ENCODE measurements at places on chromosomes 3 and 15. TPM values are rescaled to one million over a fixed set of nuclear protein-coding genes. Genes with fewer than 3 reads are reported as not detected.

Gene TXNRD3
- 10.3 TPM for total RNA-seq

Gene PROS1
- 48.8 TPM for total RNA-seq

Gene NR2E3
- 0.77 TPM for total RNA-seq

Gene SNX22
- 0.17 TPM for total RNA-seq

Gene SCAMP5
- total RNA-seq = 0.50 TPM

Gene TGM5
- not detected for total RNA-seq

Gene GRM2
- under 0.01 TPM for total RNA-seq

Gene ENTPD3
- total RNA-seq = under 0.01 TPM

Gene TGFBR2
- total RNA-seq = 86.5 TPM

- no peaks in the 10 kb centered on the region for H3K27me3 ChIP-seq
- H3K36me3 ChIP-seq = no peaks in the 10 kb centered on the region
- H3K4me3 ChIP-seq = no peak overlapping the region
- no peak overlapping the region for H3K27ac ChIP-seq
Observed at GRCh38 chr3:151580591-151580990, 119.7 kb upstream of the IGSF10 start.

DNA sequence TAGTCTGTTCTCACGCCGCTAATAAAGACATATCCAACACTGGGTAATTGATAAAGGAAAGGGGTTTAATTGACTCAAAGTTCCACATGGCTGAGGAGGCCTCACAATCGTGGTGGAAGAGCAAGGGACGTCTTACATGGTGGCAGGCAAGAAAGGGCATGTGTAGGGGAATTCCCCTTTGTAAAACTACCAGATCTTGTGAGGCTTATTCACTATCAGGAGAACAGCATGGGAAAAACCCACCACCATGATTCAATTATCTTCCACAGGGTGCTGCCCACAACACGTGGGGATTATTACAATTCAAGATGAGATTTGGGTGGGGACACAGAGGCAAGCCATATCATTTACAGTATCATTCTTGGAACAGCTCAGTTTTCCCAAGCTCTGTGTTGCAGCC is 268.0 kb downstream of the SUCLG2 start:
- H3K36me3 ChIP-seq = no peaks in the 10 kb centered on the region
- no peak for DNase-seq
- H3K4me3 ChIP-seq = no peak overlapping the region
- H3K4me1 ChIP-seq = peaks cover 6% of the 10 kb centered on the region
- H3K27ac ChIP-seq = no peak overlapping the region

DNA sequence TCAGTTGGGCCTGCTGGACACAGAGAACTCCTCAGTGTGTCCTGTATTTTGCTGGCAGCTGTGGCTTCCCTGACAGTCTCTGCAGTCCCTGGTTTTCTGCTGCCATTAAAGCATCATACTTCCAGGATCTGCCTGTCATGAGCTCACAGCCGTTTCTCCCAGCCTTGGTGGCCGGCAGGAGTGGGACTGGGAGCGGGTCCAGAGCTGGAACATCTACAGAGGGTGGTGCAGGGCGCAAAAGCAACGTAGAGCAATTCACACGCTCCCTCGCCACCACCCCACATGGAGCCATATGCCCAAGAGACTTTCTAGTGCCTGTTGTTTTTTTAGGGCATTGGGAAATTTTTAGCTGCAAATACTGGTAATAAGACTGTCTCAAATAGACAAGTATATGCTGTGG is 33.6 kb downstream of the ABTB1 start:
- no peak overlapping the region for H3K27ac ChIP-seq
- H3K4me3 ChIP-seq = no peak overlapping the region
- H3K4me1 ChIP-seq = peaks cover 3% of the 10 kb centered on the region
- peaks cover under 1% of the 10 kb centered on the region for H3K36me3 ChIP-seq
- DNase-seq = no peak

GRCh38 chr15:36177590-36178302 is 401.7 kb upstream of the CDIN1 start:
- DNase-seq = peak; percentile 70
- no peak overlapping the region for H3K27ac ChIP-seq
- H3K36me3 ChIP-seq = no peaks in the 10 kb centered on the region
- H3K27me3 ChIP-seq = no peaks in the 10 kb centered on the region
- H3K4me3 ChIP-seq = no peak overlapping the region

GRCh38 chr3:53198996-53199395 is 38.0 kb downstream of the PRKCD start:
- no peaks in the 10 kb centered on the region for H3K27me3 ChIP-seq
- H3K4me1 ChIP-seq = peaks cover 9% of the 10 kb centered on the region
- H3K36me3 ChIP-seq = no peaks in the 10 kb centered on the region
- no peak for DNase-seq
- H3K4me3 ChIP-seq = no peak overlapping the region

DNA sequence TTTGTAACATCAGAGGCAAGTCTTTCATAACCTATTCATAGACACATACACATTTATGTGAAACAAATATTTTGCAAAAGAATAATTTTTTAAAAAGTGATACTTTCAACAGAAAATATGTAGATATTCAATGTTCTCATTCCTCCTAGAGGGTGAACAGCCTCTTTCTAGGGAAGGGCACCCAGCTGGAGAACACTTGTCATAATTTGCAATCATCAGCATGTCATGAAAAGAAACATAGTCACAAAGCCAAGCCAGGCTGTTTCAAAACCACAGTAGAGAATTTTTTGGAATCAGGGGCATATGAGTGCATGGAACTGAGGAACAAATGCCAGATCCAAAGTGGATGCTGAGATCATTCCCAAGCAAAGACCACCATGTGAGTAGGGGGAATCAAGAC is 406.9 kb upstream of the ADAMTS9 start:
- DNase-seq = no peak
- no peaks in the 10 kb centered on the region for H3K36me3 ChIP-seq
- no peaks in the 10 kb centered on the region for H3K4me1 ChIP-seq
- H3K27me3 ChIP-seq = no peaks in the 10 kb centered on the region

DNA sequence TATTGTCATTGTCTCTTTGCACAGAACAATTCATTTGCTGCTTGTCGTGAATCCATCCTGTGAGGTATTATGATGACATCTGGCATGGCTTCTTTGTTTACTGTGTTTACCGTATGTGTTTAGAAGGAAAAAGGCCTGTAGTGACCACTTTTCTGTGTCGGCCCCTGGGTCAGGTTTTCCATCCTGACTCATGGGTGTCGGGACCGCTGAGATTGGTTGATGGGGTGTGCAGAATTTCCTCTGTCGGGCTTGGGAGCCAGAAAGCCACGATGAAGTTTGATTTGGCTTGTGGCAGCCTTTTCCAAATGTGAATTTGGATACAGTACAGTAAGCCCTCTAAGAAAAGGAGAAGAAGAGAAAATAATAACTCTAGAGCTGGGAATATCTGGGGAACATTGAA is 113.5 kb downstream of the FNDC3B start:
- peak overlapping the region; percentile 30 for H3K4me3 ChIP-seq
- H3K4me1 ChIP-seq = peaks cover 22% of the 10 kb centered on the region
- H3K36me3 ChIP-seq = peaks cover 1% of the 10 kb centered on the region
- no peaks in the 10 kb centered on the region for H3K27me3 ChIP-seq
- H3K27ac ChIP-seq = peak overlapping the region; percentile 92
- peak; percentile 84 for DNase-seq

DNA sequence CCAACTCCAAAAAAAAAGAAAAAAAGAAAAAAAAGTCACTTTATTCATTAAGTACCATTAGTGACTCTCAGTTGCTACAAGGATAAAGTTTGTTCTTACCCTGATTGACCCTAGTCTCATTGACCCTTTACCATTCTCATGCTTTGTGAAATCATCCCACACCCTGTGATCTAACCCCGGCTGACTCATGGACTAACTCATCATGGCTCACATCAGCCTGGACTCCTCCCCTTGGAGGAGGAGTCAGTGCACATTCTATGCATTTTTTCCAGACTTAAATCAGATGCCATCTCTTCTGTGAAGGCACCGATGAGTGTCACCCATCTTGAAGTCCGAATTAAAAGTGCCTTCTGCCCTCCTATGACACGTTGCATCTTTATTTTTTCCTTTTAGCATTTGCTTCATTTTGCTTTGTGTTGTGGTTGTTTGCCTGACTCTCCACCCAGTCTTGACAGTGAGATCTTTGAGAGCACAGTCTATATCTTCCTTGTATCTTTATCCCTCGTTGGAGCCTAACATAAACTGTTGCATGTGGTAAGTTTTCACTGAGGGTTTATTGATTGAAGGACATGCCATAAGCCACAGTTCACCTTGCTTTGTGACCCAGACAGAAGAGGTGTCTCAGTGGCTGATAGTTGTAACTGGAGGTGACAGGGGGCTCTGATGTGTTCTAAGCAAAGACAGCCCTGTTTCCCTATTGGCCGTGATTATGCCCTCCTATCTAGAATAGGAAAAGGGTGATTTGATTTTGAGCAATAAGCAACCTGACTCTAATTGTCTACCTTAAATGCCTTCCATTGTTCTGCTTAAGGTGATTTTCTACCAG is 72.1 kb downstream of the IL1RAP start:
- no peaks in the 10 kb centered on the region for H3K27me3 ChIP-seq
- peak overlapping the region; percentile 73 for H3K27ac ChIP-seq
- peak; percentile 94 for DNase-seq

- H3K27me3 ChIP-seq = no peaks in the 10 kb centered on the region
- H3K36me3 ChIP-seq = no peaks in the 10 kb centered on the region
- H3K4me1 ChIP-seq = peaks cover 8% of the 10 kb centered on the region
- DNase-seq = no peak
- no peak overlapping the region for H3K4me3 ChIP-seq
Observed at GRCh38 chr3:196531418-196531817, 16.3 kb upstream of the SMCO1 start.

DNA sequence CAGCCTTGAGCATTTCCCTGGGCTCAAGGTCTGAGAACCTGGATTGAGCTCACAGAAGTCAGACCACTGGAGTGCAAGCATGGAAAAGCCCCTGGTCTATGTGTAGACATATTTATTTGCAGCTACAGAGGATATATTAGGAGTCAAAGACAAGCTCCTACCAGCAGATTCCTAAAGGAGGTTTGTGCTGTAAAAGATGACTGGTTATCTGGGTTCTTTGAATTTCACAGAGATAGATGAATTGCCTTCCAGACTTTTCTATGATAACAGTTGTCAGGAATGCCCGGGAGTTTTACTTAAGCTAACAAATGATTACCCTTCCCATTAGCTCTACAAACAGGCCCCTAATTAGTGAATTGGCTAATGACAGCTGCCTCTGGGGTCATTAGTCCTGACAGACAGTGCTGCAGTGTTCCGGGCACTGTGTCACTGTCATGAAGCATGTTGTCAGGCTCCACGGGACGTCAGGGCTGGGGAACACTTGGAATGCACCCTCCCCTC is 48.8 kb upstream of the PLXNA1 start:
- H3K36me3 ChIP-seq = no peaks in the 10 kb centered on the region
- no peak overlapping the region for H3K4me3 ChIP-seq
- peaks cover 12% of the 10 kb centered on the region for H3K4me1 ChIP-seq
- H3K27ac ChIP-seq = no peak overlapping the region
- DNase-seq = no peak

DNA sequence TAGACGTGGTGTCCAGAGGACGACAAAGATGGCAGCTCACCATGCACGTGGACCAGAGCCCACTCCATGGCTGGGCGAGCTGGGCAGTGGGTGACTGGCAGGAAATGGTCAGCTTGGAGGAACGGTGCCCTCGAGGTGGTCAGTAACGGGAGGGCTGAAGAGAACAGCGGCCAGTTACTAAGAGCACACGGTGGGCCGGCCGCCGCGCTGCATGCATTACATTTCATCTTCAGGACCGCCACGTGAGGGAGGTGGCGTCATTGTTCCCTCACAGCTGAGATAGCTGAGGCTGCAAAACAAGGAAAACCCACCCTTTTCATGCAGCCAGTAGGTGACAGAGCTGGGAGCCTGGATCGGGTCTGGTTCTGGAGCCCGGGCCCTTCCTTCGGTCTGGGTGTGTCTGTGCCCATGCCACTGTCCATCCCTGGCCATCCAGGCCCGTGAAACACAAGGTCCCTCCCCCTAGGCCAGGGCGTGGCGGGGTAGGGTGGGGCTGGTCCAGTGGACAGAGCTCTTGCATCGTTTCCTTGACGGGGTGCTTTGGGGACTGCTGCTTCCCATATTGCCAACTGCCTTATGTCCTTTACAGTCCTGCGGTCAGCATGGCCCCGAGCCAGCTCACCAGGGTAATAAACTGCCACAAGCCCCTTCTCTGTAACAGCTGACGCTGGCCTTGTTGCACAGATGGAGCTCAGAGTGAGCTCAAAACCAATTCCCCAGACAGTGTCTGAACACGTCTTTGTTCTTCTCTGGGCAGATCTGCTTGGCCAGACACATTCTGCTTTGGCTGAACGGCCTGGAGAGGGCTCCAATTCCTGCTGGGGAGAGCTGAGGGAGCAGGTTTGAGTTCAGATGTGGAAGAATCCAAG is 51.8 kb downstream of the RGMA start:
- no peak overlapping the region for H3K4me3 ChIP-seq
- H3K4me1 ChIP-seq = no peaks in the 10 kb centered on the region
- H3K27ac ChIP-seq = no peak overlapping the region
- no peaks in the 10 kb centered on the region for H3K36me3 ChIP-seq

- H3K4me1 ChIP-seq = no peaks in the 10 kb centered on the region
- H3K27me3 ChIP-seq = no peaks in the 10 kb centered on the region
- DNase-seq = no peak
- no peaks in the 10 kb centered on the region for H3K36me3 ChIP-seq
- no peak overlapping the region for H3K27ac ChIP-seq
Observed at GRCh38 chr15:63389902-63390670, 8.4 kb upstream of the CA12 start.

DNA sequence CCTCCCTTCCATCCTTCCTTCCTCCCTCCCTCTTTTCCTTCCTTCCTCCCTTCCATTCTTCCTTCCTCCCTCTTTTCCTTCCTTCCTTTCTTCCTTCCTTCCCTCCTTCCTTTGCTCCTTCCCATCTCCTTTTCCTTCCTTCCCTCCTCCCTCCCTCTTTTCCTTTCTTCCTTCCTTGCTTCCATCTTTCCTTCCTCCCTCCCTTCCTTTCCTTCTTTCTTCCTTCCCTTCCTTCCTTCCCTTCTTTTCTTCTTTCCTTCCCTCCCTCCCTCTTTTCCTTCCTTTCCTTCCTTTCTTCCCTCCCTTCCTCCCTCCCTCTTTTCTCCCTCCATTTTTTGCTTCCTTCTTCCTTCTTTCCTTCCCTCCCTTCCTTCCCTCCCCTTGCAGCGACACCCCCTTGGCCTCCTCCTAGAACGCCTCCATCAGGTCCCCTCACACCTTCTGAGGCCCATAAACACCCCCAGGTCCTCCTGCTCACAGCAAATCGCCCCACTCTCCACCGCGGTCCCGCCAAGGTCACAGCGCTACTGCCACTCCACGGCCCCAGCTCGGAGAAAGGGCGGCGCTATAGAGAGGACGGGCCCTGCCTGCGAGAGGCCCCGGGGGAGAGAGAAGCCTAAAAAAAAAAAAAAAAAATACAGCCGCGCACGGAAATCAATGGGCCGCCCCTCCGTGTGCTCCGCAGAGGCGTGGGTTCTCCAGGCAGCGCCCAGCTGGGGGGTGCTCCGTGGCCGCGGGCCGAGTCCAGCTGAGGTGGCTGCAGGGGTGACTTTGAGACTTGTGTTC is 328.2 kb downstream of the OCA2 start:
- H3K4me1 ChIP-seq = no peaks in the 10 kb centered on the region
- no peaks in the 10 kb centered on the region for H3K36me3 ChIP-seq
- H3K27me3 ChIP-seq = no peaks in the 10 kb centered on the region
- no peak for DNase-seq
- no peak overlapping the region for H3K4me3 ChIP-seq

GRCh38 chr3:188779281-188779980 is 392.3 kb upstream of the TPRG1 start:
- peaks cover 13% of the 10 kb centered on the region for H3K4me1 ChIP-seq
- H3K36me3 ChIP-seq = no peaks in the 10 kb centered on the region
- peak overlapping the region; percentile 12 for H3K4me3 ChIP-seq
- H3K27me3 ChIP-seq = no peaks in the 10 kb centered on the region
